ENCODE measurements at places on chromosomes 11 and 22.

DNA sequence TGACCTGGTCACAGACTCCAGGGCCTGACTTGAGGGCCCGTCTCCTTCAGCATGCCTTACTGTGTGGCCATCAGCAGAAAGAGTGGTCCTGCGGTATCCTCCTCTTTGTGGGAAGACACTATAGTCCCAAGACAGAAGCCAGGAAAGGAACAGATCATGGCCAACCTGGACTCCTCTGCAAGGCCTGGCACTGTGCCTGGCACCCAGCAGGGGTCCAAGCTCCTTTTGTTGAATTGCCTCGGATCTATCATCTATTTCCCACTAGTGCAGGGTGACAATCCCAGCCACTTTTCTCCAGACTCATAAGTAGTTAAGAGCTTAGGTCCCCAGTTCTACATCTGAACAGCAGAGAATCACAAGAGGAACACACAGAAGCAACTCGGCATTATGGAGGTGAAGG is 27.0 kb downstream of the DSCAML1 start:
- DNase-seq: no peak

GRCh38 chr11:33273656-33274055 is 16.5 kb downstream of the HIPK3 start:
- DNase-seq: no peak

DNA sequence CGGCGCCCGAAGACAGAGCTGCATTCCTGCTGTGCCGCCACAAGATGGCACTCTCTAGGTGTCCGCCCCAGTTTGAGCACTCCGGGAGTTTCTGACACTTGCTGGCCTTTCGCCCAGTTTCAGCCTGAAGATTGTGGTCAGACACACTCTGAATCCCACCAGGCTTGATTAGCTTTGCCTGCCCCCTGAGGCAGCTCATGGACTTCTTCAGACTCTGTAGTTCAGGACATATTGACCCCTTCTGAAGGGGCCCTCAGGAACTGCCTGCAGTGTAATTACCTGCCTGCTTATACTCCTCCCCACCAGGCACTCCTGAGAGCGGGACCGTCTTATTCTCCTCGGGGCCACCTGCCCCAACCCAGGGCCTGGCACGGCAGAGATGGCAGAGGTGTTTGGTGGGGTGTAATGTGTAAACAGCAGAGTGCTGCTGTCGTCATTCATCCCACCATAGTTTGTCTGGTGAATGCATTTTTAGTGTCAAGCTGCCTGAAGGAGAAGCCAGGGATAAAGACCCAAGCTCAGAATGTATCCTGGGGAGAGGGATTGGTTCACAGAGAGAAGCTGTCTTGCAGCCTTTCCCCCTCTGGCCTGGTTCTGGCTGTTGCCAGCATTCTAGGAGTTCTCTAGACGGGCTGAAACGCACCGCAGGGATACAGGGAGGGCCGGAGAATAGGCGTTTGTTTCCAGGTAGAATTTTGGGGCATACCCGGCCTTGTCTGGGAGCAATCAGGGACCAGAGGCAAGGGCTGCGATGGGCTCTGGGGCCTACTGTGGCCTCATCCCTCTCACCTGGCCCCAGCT is 46.4 kb downstream of the EIF3F start:
- no peak for DNase-seq

- DNase-seq: no peak
These were observed 45.1 kb downstream of the CEP57 start for GRCh38 chr11:95835351-95835750.

DNA sequence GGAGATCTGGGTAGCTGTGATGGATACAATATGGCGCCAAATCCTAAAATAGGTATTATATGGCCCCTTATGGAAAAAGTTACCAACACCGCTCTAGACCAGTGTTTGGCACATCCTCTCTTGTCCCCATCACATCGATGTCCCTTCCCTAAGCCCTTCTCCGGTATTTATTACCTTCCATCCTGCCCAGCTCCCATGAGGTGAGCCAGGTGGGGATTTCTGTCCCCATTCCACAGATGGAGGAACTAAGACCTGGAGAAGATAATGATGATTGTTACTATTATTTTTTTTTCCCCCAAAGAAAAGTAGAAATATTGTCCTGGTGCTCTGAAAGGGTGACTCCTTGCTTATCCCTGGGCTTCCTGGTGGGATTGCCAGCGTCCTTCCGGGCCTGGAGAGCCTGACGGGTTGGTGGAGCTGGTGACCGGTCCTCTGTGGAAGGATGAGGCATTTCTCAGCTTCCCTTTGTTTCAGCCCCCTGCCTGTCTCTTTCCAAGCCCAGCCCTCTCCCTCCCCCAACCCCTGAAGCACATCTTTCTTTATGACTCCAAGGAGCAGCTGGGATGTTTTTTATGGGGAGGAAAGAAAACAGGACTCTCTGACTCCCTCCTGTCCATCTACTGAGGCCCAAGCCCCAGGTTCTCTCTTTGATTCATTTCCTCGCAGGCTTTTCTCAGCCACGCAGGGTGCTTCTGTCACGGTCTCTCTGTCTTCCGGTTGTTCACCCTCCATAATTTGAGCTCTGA is 65.4 kb downstream of the TP53I11 start:
- DNase-seq: no peak

GRCh38 chr11:60165951-60166350 is 16.9 kb downstream of the MS4A6A start:
- DNase-seq: no peak

- DNase-seq: no peak
These were observed 2.2 kb downstream of the PHF21B start for GRCh38 chr22:45007391-45008185.

GRCh38 chr11:82303671-82304070 is 430.0 kb downstream of the FAM181B start:
- no peak for DNase-seq

GRCh38 chr11:31816468-31817053 is 5.4 kb upstream of the PAX6 start:
- DNase-seq: no peak

- no peak for DNase-seq
These were observed at the start of gene MOV10L1 for GRCh38 chr22:50089682-50090411. Gene MOV10L1, plus strand, starts transcription at chr22:50090006. Its CDS starts 83 bp downstream, at chr22:50090089.

DNA sequence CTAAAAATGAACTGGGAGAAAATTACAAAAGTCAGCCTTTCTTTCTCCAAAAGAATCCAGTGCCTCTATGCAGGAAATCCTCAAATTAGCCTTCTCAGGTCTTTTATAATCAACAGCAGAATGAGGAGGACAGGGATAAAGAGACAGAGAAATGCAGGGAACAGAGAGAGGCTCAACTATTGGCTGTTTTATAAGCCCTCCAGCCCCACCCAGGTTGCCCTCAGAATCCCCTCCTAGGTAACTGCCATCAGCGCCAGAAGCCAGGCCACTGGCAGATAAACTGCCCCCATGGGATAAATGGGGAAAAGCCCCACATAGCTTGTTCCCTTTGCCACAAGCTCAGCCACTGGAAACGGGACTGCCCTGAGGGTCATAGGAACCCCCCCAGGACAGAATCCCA is 10.9 kb upstream of the HMOX1 start:
- DNase-seq: no peak

- DNase-seq: no peak
These were observed 14.3 kb downstream of the CD44 start for GRCh38 chr11:35153280-35153679.

- DNase-seq: peak; percentile 4
These were observed 76.1 kb downstream of the BBOX1 start for GRCh38 chr11:27116684-27117083.

- DNase-seq: no peak
These were observed 539 bp downstream of the SLC35C1 start for GRCh38 chr11:45805305-45806071.

DNA sequence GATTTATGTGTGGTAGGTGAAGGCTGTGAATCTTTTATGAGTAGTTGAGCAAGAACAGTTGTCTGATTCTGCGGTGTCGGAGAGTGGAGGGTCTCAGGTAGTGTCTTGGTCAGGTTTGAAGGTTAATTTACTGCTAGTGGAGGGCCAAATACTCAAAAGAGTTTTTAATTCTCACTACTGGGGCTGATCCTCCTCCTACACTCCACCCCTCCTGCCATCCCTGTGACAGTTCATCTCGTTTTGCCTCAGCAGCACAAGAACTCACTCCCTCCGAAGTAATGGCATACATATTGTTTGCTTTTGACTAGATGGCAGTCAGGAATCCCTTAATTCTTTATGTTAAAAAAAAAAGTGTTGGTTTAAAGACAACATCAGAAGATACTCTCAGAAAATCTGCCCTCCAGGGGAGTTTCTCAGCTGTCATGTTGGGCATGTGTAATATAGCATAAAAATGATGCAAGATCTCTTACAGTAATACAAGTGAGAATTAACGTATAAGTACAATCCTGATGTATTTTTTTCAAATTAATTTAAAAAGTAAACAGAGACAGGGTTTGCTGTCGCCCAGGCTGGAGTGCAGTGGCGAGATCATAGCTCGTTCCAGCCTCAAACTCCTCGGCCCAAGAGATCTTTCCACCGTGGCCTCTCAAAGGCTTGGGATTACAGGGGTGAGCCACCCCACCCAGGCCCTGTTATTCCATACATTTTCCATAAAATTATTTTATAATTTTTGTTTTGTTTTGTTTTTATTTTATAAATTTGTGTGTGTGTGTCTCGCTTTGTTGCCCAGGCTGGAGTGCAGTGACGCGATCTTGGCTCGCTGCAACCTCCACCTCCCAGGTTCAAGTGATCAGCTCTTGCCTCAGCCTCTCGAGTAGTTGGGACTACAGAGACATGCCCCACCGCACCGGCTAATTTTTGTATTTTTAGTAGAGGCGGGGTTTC is 1.3 kb downstream of the FAR1 start:
- peak; percentile 1 for DNase-seq

DNA sequence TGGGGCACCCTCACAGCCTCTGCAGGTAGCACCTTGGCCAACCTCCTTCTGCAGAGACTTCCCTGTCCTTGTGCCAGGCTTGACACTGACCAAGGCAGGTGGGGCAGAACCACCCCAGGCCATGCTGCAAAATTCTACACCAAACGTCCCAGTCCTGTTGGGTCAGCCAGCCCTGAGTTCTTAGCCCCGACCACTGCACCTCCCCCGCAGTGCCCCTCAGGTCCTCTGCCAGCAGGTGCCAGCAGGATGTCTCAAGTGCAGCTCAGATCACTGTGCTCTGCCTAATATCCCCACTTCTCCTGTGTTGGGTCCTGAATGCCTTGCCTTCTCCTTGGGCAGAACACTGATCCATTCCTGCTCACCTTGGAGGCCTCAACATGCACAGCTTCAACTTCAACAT is 999.7 kb downstream of the TBC1D22A start:
- DNase-seq: no peak

- no peak for DNase-seq
These were observed 48.4 kb upstream of the CYP2D6 start for GRCh38 chr22:42178910-42179519.

- no peak for DNase-seq
These were observed 60.4 kb upstream of the PAX6 start for GRCh38 chr11:31871310-31872075.

- no peak for DNase-seq
These were observed 2.8 kb upstream of the TAB1 start for GRCh38 chr22:39396797-39397195.

DNA sequence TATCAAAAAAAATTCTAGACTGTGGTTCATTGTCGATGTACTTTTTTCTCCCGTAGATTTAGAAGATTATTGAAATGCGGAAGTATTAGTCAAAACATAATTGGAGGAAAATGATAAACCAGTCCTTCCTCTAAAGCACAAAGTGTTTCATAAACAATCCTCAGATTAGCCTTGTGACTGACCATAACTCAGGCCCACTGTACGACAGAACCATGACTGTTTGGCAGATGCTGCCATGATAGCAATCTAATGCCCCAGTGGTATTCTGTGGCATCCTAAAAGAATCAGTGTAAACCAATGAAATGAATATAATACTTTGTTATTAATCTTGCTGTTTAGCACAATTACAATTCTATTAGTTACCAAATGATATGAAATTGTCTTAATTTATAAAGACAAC is 127.0 kb upstream of the CTSC start:
- no peak for DNase-seq

GRCh38 chr11:60169264-60169915 is 13.5 kb downstream of the MS4A6A start:
- peak; percentile 5 for DNase-seq

- DNase-seq: peak; percentile 8
These were observed 27.7 kb upstream of the RRM1 start for GRCh38 chr11:4066910-4067309.

DNA sequence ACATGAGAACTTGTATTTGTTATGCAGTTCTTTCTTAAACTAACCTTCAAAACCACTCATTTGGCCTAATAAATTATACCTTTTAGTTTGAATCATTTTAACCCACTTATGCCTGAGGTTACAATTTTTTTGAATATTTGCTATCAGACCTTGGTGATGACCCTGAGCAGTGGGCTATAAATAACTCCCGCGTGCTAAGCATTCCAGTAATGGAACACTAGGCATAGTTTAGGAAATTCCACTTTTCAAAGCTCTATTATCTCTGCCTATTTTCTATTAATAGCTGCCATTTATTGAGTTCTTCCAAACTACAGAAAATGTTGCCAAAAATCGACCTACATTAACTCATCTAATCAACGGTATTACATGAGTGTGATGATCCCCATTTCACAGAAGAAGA is 993.4 kb upstream of the FAT3 start:
- DNase-seq: no peak

GRCh38 chr11:117381481-117382387 is 54.1 kb downstream of the CEP164 start:
- DNase-seq: peak; percentile 42

DNA sequence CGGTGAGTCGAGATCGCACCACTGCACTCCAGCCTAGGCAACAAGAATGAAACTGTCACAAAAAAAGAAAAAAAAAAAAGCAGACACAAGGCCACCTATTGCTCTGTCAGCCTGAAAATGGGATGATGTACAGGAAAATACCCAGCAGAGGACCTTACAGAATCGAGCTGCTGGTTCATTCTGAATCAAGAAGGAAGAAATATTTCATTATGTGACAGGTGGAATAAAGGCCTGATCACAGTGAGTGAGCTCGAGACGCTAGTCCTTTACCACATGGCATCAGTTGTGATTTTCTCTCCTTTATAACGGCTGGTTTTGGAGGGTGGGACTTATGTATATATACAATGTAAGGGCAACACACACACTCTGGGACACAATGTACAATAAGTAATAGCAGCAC is 340.0 kb downstream of the LARGE1 start:
- no peak for DNase-seq

- DNase-seq: no peak
These were observed 264 bp downstream of the BCO2 start for GRCh38 chr11:112175599-112175952.

GRCh38 chr22:45305456-45306075 is 4.2 kb upstream of the FAM118A start:
- no peak for DNase-seq

GRCh38 chr22:38107692-38108515 is 2.6 kb downstream of the BAIAP2L2 start:
- DNase-seq: no peak

GRCh38 chr11:76361776-76362175 is 19.2 kb downstream of the THAP12 start:
- no peak for DNase-seq

- no peak for DNase-seq
These were observed 64.5 kb downstream of the AMBRA1 start for GRCh38 chr11:46529095-46529905.

GRCh38 chr11:94737171-94737611 is 31.0 kb upstream of the AMOTL1 start:
- no peak for DNase-seq

- DNase-seq: no peak
These were observed 8.1 kb downstream of the SHANK2 start for GRCh38 chr11:71244116-71244810.
